ENCODE measurements at places on chromosomes 13 and 19.

DNA sequence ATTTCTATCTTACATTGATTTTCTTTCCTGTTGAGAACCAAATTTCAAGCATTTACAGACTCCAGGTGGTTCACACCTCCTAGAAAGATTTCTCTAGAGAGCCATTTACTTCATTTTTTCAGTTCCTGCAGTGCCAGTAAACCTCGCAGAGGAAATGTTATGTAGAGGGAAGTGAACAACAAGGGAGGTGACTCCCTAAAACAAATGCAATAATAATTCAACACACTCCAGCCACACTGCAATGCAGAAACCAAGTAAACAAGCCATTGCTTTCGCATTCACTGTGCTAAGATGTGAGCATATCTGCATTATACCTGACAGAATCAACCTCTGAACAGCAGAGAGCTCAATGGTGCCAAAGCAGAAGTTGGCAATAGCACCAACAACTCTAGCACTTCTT is 215.1 kb downstream of the RBM26 start:
- DNase-seq: no peak

DNA sequence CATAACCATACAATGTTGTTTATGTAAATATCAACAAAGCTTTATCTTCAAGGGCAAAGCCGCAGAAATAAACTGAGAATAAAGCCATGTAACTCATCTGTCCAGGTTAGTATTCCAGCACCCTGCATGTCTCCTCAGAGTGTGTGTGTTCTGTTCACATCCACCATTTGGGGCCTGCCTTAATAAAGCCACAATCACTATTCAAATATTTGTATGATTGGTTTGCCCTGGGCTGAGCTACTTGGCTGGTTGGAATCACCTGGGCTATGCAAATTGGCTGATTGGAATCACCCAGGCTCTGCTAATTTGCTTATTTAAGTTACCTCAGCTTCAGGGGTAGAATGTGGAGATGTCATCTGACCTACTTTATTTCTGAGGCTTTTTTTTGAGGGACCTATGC is 42.4 kb upstream of the ZNF737 start:
- no peak for DNase-seq

GRCh38 chr19:36950335-36951119 is 34.4 kb downstream of the ZNF568 start:
- no peak for DNase-seq

- no peak for DNase-seq
These were observed 60.7 kb downstream of the LATS2 start for GRCh38 chr13:21000647-21001046.

DNA sequence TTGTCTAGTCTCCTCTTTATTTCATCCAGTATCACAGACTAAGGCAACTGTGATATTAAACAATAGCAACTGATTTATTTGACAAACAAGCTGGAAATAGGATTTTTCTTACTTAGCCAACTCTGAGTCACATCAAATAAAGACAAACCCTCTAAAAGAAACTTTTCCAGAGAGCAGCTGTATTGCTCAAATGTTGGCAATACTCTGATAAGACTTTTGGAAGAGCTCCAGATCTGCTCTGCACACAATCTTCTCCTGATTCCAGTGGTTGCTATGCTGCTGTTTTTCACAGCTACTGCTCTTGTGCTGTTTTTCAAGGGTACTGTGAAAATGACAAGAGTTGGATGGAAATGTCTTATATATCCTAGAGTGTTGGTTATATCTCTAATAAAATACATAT is 1479.2 kb downstream of the SLITRK5 start:
- DNase-seq: no peak

DNA sequence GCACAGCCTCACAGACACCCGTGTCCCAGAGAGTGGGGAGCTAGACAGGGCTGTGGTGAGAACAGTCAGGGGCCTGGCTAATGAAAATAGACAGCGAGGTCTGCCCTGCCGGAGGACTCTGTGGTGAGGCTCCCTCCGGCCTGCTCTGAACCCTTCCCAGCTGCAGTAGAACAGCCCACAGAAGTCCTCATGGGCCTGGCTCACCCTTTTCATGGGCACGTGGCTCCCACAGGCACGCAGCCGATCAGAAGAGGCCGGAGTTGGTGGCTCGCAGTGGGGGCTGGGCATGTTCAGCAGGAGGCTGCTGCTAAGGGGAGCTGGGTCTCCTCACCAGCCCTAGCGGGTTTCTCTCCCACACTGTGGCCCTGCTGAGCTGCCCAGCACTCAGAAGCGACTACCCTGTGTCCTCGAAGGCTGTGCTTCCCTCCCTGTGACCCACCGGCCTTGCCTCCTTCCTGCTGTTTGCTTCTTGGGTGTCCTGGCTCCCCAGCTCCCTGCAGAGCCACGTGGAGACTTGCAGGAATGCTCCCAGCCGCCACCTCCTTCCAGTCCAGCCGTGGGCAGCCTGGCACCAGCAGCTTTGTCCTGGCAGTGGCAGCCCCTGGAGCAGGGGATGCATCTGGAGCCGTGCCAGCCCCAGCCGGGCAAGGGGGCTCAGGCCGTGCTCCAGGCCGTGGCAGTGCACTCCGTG is 138.7 kb downstream of the KDM4B start:
- DNase-seq: no peak

- DNase-seq: peak; percentile 36
These were observed 7.9 kb downstream of the INTS6 start for GRCh38 chr13:51444922-51445321.

DNA sequence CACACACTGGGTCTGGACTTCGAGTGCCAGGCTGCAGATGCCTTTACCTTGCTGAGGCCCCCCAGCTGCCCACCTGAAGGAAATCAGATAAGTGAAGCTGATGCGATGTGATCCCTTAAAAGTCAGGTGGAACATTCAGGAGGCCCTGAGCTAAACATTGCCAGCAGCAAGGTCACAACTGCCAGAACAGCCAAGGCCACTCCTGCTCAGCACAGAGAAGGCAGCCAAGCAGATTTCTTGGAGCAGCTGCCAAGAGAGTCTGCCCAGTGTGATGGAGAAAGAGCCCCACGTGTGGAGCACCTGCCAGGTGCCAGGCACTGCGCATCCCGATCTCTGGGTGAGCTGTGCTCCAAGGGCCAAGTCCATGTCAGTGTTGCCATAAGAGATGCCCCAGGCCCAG is 20.6 kb upstream of the UQCRFS1 start:
- no peak for DNase-seq

DNA sequence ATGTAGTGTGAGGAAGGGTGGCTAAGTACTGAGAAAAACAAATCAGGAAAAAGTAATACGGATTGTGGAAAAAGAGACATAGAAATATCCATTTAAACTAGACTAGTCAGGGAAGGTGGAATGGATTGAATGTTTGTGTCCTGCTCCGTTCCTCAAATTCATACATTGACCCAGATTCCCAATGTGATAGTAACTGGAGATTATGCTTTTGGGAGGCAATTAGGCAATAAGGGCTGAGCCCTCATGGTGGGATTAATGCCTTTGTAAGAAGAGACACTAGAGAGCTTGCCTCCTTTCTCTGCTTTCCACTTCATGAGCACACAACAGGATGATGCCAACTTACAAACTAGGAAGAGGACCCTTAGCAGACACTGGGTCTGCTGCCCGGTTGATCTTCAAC is 765.2 kb upstream of the GPC6 start:
- no peak for DNase-seq

DNA sequence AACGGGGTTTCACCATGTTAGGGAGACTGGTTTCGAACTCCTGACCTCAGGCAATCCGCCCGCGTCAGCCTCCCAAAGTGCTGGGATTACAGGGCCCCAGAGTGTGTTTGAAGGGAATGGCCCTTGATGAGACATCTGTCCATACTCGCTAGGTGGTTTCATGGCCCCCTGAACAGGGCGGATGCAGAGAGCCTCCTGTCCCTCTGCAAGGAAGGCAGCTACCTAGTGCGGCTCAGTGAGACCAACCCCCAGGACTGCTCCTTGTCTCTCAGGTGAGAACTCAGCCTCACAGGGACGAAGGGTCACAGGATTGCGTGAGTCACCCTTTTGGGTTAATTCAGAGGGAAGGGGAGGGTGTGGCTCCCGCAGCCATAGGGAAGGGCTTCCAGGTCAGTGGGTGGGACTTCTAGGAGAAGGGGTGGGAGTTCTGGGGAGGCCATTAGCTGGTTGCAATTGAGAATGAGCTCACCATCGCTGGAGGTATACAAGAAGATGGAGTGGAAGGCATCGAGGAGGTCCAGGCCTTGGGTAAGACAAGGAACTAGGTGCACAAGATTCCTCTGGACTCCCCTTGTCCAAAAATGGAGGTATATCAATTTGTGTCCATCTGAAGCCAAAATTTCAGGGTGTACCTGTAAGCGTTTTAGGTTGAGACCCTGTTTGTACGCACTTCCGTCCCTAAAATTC is 9.2 kb downstream of the SHD start:
- no peak for DNase-seq

DNA sequence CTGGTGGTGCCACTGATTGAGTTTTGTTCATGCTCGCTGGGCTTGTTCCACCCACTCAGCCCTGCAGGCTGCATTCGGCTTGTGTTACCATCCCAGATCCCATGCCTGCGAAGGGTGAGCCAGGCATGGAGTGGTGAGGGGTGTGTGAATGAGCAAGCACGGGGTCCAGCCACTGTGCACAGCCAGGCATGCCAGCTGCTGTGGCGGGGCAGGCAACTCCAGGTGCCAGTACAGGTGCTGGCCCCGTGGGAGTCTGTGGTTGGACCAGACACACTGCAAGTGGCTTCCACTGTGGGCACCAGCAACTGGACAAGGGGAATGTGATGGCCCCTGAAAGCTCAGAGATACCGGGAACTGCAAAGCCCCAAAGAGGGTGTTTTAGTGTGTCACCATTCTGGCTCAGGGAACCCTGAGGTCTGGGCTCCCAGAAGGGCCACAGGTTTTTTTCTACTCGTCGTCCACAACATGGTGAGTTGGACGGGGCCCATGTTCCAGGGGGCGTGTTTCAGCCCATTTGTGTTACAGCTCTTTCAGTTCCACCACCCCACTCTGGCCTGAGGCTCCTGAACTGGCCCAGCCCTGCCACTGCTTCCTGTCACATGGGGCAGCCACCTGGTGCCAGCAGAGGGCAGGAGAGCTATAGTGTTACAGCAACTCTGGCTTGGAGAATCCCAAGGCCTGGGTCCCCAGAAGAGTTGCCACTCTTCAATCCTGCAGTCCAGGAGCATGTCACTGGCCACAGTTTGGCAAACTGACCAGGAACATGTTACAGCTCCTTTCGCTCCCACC is 217.0 kb upstream of the OBI1 start:
- no peak for DNase-seq

GRCh38 chr19:39731685-39732084 is 6.1 kb downstream of the CLC start:
- no peak for DNase-seq

DNA sequence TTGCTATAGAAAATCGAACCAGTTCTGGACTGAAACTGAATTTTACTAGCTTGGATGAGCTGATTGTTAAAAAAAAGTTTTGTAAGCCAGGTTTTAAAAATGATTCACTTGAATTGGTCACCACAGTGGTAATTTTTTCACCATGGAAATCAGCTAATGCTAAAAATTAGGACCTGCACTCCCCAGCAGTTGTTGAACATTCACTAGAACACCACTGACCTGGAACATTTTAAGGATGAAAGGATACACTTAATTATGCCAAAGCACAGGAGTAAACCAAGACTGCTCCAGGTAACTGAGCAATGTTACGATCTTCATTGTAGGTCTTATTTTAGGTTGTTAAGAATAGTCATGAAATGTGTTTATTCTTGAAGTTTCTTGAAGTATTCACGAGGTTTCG is 1342.6 kb upstream of the SPRY2 start:
- no peak for DNase-seq

DNA sequence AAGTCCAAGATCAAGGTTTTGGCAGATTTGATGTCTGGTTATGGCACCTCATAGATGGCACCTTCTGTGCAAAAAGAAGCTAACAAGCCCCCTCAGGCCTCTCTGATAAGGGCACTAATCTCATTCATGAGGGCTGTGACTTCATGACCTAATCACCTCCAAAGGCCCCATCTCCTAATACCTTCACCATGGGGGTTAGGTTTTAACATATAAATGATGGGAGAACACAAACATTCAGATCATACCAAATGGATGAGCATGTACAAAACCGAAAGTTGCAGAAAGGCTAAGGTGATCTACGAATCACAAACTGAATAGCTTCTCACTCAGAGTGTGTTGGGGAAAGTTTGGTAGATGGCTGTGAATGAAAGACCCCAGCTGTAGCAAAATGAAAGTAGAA is 217.4 kb downstream of the TBC1D4 start:
- no peak for DNase-seq

DNA sequence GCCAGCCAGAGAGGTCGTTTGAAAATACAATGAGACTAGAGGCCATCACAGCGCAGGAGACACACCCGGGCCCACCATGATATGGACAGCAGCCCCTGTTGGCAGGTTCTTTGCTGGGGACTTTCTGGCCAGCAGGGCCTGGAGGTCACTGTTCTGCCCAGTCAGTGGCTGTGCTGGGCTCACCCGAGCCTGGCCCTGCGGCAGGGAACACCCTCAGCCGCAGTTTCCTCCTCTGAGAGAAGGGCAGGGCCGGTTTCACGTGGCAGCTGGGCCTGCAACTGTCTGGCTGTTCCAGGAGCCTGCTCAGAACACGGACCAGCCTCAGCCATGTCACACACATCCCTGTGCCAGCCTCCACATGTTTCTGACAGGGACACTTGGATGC is 39.4 kb downstream of the ADPRHL1 start:
- DNase-seq: no peak

DNA sequence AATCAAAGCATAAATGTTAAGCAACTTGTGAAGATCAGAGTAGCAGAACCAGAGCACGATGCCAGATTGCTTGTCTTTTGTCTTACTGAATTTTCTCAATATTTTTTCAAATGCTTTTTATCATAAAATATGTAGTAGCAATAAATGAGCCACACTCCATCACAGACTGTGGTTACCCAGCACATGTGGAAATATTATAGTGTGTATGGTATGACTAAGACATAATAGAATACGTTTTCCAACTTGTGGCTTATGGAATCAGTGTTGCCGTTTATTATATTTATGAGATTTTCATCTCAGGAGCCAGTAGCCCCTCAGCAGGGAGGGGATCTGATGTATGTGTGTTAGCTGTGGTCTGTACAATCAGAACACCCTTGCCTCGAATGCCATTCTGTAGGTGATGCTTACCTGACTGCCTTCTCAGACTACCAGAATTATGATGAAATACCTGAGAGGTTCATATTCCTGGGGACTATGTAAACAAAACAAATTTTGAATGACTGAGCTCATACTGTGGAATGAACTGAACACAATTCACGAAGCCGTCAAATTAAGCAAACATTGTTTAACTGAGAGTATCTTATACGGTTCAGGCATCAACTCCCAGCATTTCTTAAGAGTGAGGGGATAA is 1.9 kb downstream of the SCEL start:
- no peak for DNase-seq

- no peak for DNase-seq
These were observed 34.5 kb downstream of the SOX21 start for GRCh38 chr13:94677799-94678198.

GRCh38 chr19:39679791-39680168 is 24.1 kb downstream of the LGALS16 start:
- no peak for DNase-seq

- no peak for DNase-seq
These were observed 8.9 kb downstream of the CACNG8 start for GRCh38 chr19:53971673-53972072.
